ENCODE measurements at places on chromosomes 1 and 21. TPM values are rescaled to one million over a fixed set of nuclear protein-coding genes. Genes with fewer than 3 reads are reported as not detected.

DNA sequence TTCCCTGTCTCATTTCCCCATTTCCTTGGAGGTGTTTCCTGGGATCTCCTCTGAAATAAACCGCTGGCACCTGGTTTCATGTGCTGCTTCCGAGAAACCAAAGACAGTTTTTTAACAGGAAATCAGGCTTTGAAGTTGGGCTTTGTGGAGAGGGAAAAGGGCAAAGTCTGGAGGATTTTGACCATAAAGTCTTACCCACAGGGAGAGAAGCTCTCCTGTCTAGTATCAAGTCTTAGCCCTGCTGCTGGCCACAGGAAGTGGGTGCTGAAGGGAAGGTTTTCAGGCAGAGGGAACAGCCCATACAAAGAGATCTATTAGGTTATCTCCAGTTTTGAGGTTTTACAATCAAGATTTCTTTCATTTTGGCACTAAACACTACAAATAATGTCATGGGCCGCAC, 29.3 kb downstream of the SLC5A9 start:
- peaks cover 4% of the 10 kb centered on the region for H3K4me1 ChIP-seq
- no peaks in the 10 kb centered on the region for H3K27me3 ChIP-seq
- no peaks in the 10 kb centered on the region for H3K36me3 ChIP-seq
- H3K4me3 ChIP-seq, result no peak overlapping the region
- H3K27ac ChIP-seq, result peak overlapping the region; percentile 79
- DNase-seq, result no peak

DNA sequence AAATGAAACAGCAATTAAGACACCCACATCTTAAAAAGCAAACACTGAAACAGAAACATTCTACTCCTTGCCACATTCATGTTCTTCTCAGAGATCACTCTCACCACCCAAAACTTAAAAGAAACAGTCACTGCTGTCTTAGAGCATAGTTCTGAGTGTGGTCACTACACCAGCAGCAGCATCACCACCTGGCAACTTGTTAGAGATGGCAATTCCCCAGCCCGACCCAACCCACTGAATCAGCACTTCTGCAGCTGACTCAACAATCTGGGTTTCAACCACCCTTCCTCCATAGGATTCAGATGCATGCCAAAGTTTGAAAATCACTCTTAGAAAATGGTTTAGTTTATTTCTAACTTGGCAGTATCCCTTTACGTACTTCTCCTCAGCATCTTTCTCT, 126.1 kb downstream of the CDC42BPA start:
- no peaks in the 10 kb centered on the region for H3K36me3 ChIP-seq
- H3K4me1 ChIP-seq, result no peaks in the 10 kb centered on the region
- no peak overlapping the region for H3K4me3 ChIP-seq
- peak; percentile 51 for DNase-seq

GRCh38 chr1:153510984-153511410, 24.8 kb downstream of the S100A6 start:
- no peaks in the 10 kb centered on the region for H3K36me3 ChIP-seq
- H3K4me3 ChIP-seq, result no peak overlapping the region
- H3K4me1 ChIP-seq, result peaks cover 21% of the 10 kb centered on the region
- H3K27ac ChIP-seq, result no peak overlapping the region

- no peaks in the 10 kb centered on the region for H3K27me3 ChIP-seq
- H3K27ac ChIP-seq, result no peak overlapping the region
- peaks cover 3% of the 10 kb centered on the region for H3K4me1 ChIP-seq
- DNase-seq, result no peak
- H3K4me3 ChIP-seq, result no peak overlapping the region
Observed at GRCh38 chr21:46148106-46148505, 7.3 kb downstream of the FTCD start.

DNA sequence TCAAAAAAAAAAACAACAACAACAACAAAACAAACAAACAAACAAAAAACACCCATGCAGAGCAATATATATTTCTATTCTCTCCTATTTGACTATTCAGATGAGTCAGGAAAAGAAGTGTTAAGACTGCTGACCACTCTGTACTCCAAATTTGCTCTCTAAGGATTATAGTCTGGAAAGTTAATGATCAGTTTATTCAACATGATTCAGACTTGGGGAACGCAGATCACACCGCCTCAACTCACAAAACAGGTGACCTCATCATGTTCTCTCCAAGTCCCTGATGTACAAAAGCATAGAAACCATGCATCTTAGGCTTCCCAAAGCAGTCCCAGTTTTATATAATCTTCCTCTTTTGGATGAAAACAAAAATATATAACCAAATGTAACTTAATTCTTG, 51.9 kb upstream of the PRRC2C start:
- H3K4me1 ChIP-seq, result no peaks in the 10 kb centered on the region
- no peaks in the 10 kb centered on the region for H3K27me3 ChIP-seq
- no peaks in the 10 kb centered on the region for H3K36me3 ChIP-seq
- H3K27ac ChIP-seq, result no peak overlapping the region
- H3K4me3 ChIP-seq, result no peak overlapping the region
- DNase-seq, result no peak

GRCh38 chr21:35677298-35677841, 383.0 kb downstream of the SETD4 start:
- DNase-seq, result no peak
- no peaks in the 10 kb centered on the region for H3K4me1 ChIP-seq
- no peak overlapping the region for H3K27ac ChIP-seq
- H3K27me3 ChIP-seq, result no peaks in the 10 kb centered on the region
- no peaks in the 10 kb centered on the region for H3K36me3 ChIP-seq

GRCh38 chr1:201427963-201428362, 6.4 kb upstream of the TNNI1 start:
- no peak for DNase-seq
- H3K27ac ChIP-seq, result no peak overlapping the region
- no peaks in the 10 kb centered on the region for H3K4me1 ChIP-seq
- no peak overlapping the region for H3K4me3 ChIP-seq
- H3K27me3 ChIP-seq, result no peaks in the 10 kb centered on the region

The LCE3E gene
- total RNA-seq, result not detected

The S100A7A gene
- total RNA-seq, result not detected

The PKP1 gene
- total RNA-seq, result 1.8 TPM

Data from Peyer's patch (tissue), 4 donors.